ENCODE measurements at places on chromosomes 6 and 20. TPM values are rescaled to one million over a fixed set of nuclear protein-coding genes. Genes with fewer than 3 reads are reported as not detected.

DNA sequence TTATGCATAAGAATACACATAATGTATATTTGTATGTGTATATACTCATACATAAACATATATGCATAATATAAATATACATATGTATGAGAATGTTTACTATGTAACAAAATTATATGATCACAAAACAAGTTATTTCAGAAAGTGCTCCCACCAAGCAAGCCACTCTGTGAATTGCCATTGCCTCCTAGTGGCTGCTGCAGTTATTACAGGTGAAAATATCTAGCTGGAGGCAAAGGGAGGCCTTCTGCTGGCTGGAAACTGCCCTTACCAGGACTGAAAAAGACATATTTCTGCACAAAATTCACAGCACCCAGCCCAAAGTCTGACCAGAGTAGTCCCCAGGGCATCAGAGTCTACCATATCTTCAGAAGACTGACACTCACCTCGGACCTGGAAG is 14.4 kb upstream of the ADAM33 start:
- DNase-seq, result no peak

ISM1 gene
- 2.0 TPM for total RNA-seq

DNA sequence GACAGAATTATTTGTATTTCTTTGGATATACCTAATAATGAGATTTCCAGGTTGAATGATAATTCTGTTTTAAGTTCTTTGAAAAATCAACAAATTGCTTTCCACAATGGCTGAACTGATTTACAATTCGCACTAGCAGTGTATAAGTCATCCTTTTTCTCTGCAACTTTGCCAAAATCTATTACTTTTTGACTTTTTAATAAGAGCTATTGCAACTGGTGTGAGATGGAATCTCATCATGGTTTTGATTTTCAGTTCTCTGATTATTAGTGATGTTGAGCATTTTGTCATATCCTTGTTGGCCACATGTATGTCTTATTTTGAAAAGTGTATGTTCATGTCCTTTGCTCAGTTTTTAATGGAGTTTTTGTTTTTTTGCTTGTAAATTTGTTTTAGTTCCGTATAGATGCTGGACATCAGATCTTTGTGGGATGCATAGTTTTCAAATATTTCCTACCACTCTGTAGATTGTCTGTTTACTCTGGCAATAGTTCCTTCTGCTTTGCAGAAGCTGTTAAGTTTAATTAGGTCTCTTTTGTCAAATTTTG is 409.8 kb upstream of the CITED2 start:
- no peak for DNase-seq

CST11 gene
- total RNA-seq, result not detected

SLC25A27 gene
- total RNA-seq, result not detected

PRRT1 gene
- total RNA-seq, result 0.57 TPM

CLDN20 gene
- total RNA-seq, result 0.29 TPM

GRCh38 chr6:79646561-79646960 is 15.4 kb downstream of the SH3BGRL2 start:
- DNase-seq, result no peak

GRCh38 chr20:52867305-52867704 is 104.9 kb upstream of the TSHZ2 start:
- no peak for DNase-seq

LRRN4 gene
- not detected for total RNA-seq

GNAS-AS1 gene
- total RNA-seq, result 1.4 TPM

RAET1L gene
- not detected for total RNA-seq

DNA sequence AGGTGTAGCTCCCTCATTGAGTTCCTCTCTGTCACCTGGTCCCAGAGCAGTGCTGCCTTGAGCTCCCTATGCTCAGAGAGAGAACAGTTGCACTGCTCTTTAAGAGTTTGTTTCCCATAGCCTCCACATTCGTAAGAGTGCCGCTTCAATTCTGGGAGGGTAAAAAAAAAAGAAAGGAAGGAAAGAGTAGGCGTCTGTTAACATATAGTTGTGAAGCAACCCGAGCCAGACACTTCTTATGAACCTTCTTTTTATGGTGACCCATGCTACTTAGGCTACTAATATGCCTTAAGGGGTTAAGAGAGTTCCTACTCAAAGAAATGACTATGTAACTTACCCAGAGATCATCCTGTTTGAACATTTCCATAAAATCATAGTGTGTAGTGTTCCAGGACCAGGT is 4.3 kb upstream of the ARG1 start:
- no peak for DNase-seq

DNA sequence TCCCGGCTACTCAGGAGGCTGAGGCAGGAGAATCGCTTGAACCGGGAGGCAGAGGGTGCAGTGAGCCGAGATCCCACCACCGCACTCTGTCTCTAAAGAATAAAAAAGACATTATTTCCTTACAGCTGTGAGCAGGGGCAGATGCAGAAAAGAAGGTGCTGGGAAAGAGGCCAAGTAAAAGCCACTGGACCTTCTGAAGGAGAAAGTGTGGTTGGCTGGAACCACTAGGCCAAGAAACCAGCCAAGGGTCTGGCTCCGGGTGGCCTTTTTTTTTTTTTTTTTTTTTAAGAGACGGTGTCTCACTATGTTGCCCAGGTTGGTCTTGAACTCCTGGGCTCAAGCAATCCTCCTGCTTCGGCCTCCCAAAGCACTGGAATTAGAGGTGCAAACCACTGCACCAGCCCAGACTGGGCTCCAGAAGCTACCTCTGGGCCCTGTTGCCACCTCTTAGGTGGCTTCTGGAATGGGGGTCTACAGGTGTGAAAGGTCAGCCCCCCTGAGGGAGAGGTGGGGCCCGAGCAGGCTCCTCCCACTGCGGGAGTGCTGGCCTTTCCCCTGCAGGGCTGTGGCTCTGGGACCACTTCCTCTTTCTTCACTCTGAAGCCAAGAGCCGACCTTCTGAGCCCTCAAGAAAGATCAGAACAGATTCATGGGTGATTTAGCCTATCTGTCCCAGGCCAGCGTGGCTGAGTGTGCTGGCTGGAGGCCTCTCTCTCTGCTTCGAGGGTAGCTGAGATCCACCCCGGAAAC is at the start of gene FGD2:
FGD2 (plus strand) TSS at position 595 of the 750 bp plus-strand sequence. CDS start 163 bp downstream, outside the sequence.
- no peak for DNase-seq

GRCh38 chr6:55497694-55498093 is 81.3 kb downstream of the HMGCLL1 start:
- no peak for DNase-seq

GRCh38 chr20:8435285-8436035 is 303.4 kb downstream of the PLCB1 start:
- DNase-seq, result no peak

DNA sequence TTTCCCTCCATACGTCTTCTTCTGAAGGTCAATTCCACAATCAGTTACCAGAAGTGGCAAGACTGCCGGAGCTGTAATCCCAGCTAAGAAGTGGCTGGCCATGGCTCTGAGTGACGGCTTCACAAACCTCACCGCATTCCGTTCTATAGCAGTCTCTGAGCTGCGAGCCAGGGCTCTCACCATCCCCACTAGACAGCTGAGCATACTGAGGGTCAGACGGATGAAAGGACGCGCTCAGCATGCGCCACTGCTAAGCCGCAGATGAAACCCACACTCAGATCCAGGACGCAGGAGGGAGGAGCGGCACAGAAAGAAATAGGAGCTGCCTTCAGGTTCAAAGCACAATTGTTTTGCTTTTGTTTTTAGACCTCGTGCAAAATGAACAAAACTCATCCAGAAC is 97.9 kb downstream of the ANKRD60 start:
- DNase-seq, result no peak

DNA sequence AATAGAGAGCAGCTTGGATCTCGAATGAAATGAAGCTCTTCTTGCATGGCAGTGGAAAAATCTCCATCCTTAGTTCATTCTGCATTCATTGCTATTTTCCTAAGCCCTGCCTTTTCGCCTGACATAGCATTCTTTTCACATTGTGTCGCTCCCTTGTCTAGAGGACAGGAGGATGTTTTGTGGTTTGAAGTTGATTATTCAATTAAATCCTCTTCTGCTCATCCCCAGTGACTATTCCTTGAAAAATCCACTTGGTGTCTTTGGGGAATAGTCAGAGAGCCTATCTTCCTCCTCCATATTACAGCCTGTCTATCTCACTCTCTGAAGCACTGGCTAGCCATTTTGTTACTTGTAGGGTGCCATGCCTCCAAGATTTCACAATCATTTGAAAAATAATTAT is 161.2 kb downstream of the KLHL32 start:
- no peak for DNase-seq

DNA sequence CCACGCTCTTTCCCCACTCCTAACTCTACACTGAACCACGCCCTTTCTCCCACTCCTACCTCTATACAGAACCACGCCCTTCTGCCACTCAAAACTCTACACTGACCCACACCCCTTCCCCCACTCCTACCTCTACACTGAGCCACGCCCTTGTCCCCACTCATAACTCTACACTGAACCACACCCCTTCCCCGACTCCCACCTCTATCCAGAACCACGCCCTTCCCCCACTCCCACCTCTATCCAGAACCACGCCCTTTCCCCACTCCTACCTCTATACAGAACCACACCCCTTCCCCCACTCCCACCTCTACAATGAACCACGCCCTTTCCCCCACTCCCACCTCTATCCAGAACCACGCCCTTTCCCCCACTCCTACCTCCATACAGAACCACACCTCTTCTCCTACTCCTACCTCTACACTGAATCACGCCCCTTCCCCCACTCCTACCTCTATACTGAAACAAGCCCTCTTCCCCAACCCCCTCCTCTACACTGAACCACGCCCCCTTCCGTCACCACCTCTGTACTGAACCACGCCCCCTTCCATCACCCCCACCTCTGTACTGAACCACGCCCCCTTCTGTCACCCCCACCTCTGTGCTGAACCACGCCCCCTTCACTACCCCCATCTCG is 10.1 kb downstream of the PXMP4 start:
- DNase-seq, result no peak

TRIM10 gene
- 0.05 TPM for total RNA-seq

GRCh38 chr6:116221911-116222310 is 32.0 kb downstream of the TSPYL4 start:
- DNase-seq, result no peak

DNA sequence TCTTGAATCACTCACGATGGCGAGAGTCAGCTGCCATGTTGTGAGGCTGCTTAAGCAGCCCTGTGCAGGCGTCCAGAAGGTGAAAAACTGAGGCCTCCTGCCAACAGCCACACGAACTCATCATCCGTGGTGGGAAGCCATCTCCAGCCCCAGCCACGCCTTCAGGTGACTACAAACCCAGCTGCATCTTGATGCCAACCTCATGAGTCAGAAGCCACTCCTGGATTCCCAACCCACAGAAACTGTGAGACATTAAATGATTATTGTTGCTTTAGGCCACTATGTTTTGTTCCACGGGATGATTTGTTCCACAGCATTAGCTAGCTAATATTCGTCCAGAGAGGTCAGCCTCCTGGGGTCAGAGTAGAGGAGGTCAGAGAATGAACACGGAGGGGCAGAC is 80.5 kb downstream of the SNX5 start:
- DNase-seq, result no peak

Data from activated T-helper 1 cell treated with anti-CD3 and anti-CD28 coated beads, Interleukin-12 subunit alpha, Interleukin-12 subunit beta, Interleukin-2, Interleukin-4 antibody, amounts not matched to agents 30 ng/mL and 10 ng/mL and 1 ng/mL, durations not matched to agents 14 hours and 24 hours and 36 hours (primary cell).